ENCODE measurements at places on chromosomes 2 and 18. TPM values are rescaled to one million over a fixed set of nuclear protein-coding genes. Genes with fewer than 3 reads are reported as not detected.

Gene IL36A
- total RNA-seq: not detected

DNA sequence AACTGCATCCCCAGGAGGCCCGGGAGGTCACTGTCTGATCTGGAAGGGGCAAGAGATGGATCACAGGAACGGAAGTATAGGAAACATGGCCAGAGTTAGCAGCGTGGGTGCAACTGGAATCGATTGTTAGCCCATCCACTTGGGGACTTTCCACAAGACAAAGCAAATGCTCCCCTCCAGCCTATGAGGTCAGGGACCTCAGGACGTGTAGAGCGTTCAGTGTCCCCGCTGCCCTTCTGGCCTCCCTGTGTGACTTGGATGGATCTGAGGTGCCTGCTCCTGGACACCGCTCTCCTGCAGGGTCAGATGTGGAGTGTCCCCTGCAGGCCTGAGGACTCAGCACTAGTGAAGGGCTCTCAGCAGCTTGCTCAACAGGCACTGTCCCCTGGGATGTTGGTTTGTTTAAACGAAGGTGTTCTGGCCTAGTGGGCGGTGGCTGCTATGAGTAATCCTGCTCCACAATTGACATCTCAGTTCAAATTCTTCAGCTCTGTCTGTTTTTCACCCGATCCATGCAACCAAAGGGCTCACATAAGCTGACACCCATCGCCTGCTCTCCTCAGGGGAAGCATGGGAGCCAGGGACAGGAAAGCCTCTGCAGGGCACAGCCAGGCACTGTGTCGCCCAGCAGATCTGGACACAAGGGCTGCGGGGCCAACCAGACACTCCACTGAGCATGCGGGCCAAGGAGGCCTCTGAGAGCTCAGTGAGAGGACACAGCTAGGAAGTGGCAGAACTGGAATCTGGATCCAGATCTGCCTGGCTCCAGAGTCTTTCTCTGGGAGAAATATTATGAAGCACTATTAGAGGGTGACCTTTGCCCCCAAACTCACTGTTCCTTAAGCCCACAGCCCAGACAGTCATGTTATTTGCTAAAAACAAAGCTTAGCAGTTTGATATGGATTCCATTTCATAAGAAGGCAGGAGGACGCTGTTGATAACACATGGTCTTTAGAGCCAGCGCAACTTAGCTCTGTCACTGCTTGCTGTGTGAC is 78.5 kb downstream of the RHOB start:
- H3K27me3 ChIP-seq: peaks cover 19% of the 10 kb centered on the region
- H3K36me3 ChIP-seq: no peaks in the 10 kb centered on the region
- H3K4me3 ChIP-seq: no peak overlapping the region
- DNase-seq: no peak
- no peak overlapping the region for H3K27ac ChIP-seq
- H3K4me1 ChIP-seq: peaks cover 4% of the 10 kb centered on the region

Gene MAP3K2
- 91.0 TPM for total RNA-seq

- H3K36me3 ChIP-seq: peaks cover 19% of the 10 kb centered on the region
- no peak overlapping the region for H3K4me3 ChIP-seq
- H3K4me1 ChIP-seq: peaks cover 21% of the 10 kb centered on the region
- no peak overlapping the region for H3K27ac ChIP-seq
- DNase-seq: no peak
Measured at GRCh38 chr2:168136392-168136977, 110.9 kb downstream of the STK39 start.

DNA sequence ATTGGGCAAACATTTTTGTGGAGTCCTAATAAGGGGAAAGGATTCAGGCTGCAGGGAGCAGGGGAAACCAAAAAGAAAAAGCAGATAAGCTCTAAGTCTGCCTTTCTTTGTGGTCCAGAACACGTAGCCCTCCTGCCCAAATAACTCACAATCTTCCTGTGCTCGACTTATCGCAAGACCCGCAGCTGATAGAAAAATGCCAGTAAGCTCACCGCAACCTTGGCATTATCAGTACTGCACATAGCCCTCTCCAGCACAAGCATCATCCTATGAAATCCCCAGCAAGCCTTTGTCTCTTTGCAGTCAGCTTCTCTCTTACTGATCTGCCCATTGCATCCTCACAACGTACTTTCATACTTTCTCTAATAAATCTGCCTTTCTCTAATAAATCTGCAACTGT is 202.4 kb upstream of the HNRNPA3 start:
- H3K4me3 ChIP-seq: no peak overlapping the region
- peaks cover 16% of the 10 kb centered on the region for H3K27me3 ChIP-seq
- no peaks in the 10 kb centered on the region for H3K36me3 ChIP-seq
- H3K4me1 ChIP-seq: peaks cover 3% of the 10 kb centered on the region
- no peak overlapping the region for H3K27ac ChIP-seq

Gene WNT10A
- total RNA-seq: 14.4 TPM

Gene CHRND
- not detected for total RNA-seq

- no peak overlapping the region for H3K27ac ChIP-seq
- no peak for DNase-seq
- peaks cover 2% of the 10 kb centered on the region for H3K4me1 ChIP-seq
Measured at GRCh38 chr2:120769787-120770120, 34.1 kb downstream of the GLI2 start.

GRCh38 chr2:20675701-20676352 is 8.9 kb downstream of the GDF7 start:
- H3K27me3 ChIP-seq: peaks cover 41% of the 10 kb centered on the region
- peaks cover 9% of the 10 kb centered on the region for H3K4me1 ChIP-seq
- H3K4me3 ChIP-seq: peak overlapping the region; percentile 12
- no peak for DNase-seq
- no peaks in the 10 kb centered on the region for H3K36me3 ChIP-seq
- no peak overlapping the region for H3K27ac ChIP-seq

Data from T-helper 17 cell (primary cell).